Neural progenitor cell (in vitro differentiated cells): ENCODE measurements at places on chromosomes 1 and 21.

DNA sequence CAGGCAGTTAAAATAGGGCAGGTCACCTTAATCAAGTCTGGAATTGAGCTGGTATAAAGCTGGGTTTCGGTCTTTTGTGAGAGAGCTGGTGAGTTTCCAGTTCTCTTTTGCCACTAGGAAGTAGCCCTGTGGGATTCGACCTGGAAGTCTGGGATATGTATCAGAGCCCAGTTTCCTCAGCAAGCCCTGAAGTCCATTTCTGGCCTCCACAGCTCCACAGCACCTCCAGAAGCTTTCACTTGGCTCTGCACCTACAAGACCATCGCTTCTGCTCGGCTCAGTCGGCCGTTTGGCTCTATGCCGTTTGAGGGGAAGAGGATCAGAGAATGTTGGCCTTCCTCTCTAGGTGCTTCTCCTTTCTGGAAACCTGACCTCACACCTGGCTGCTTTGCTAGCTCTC, 148.0 kb downstream of the GALNT2 start:
- peak; percentile 52 for DNase-seq

GRCh38 chr1:63621698-63622097, 28.5 kb downstream of the PGM1 start:
- no peak for DNase-seq

- DNase-seq: no peak
Measured at GRCh38 chr1:15063346-15063745, 90.2 kb upstream of the TMEM51 start.

DNA sequence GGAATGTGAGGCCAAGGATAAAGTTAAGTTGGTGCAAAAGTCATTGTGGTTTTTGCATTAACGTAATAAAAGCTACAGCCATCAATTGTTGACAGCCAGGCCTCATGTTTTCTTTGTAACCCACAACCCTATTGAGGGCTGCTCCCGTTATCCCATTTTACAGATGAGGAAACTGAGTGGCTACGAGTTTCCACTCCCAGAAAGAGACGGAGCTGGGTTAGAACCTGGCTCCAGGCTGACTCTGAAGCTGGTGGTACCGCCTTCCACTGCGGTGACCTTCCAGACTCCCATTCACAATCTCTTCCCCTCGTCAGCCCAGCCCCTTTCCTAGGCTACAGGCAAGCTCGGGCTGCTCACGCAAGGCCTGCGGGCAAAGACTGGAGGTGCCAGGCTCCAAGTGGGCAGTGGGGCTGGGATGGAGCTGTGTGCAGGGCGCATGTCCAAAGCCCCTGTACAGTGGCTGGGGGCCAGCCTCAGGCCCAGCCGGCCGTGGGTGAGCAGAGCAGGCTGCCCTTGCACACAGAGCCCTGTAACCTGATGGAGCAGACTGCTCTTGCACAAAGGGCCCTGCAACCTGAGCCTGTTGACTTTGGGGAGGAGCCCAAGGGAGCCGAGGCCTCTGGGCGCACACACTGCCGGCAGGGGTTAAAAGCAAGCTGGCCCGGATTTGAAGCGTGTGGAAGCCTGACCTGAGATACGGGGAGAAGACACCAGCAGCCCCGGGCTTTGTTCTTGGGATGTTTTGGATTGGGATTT, 97.4 kb upstream of the TMPRSS2 start:
- peak; percentile 37 for DNase-seq

GRCh38 chr1:64167176-64167575, 36.2 kb upstream of the UBE2U start:
- no peak for DNase-seq

GRCh38 chr1:24735509-24736375, 9.5 kb upstream of the CLIC4 start:
- peak; percentile 61 for DNase-seq

DNA sequence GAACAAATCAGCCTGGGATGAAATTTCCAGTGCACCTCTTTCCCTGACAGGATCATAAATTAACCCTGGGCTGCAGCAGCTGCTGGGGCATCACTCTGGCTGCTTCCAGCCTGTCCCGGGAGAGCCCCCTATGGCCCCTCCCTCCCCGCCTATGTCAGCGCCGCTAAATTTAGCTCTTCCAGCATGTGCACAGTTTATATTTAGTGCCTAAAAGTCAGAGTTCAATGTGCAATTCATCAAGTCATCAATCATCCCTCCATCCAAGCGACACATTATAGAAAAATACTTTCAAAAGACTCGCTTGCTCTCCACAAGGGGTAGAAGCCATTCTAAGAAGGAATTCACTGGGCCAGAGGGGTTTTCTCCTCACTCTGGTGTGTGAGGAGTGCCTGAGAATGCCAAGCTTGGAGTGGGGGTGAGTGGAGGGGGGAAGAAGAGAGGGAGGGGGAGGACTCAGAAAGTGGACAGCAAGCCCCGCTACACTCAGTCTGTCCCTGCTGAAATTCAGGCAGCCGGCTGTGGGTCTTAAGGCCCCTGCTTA, 37.4 kb downstream of the XCL1 start:
- DNase-seq: peak; percentile 40

GRCh38 chr1:41874903-41875411, 43.8 kb downstream of the HIVEP3 start:
- DNase-seq: peak; percentile 34

- no peak for DNase-seq
Measured at GRCh38 chr1:43065616-43066399, 106.3 kb downstream of the EBNA1BP2 start.

- DNase-seq: no peak
Measured at GRCh38 chr1:153428791-153429190, 12.5 kb downstream of the S100A7A start.

- DNase-seq: peak; percentile 96
Measured at GRCh38 chr1:180923021-180923841, 10.5 kb downstream of the KIAA1614 start.

DNA sequence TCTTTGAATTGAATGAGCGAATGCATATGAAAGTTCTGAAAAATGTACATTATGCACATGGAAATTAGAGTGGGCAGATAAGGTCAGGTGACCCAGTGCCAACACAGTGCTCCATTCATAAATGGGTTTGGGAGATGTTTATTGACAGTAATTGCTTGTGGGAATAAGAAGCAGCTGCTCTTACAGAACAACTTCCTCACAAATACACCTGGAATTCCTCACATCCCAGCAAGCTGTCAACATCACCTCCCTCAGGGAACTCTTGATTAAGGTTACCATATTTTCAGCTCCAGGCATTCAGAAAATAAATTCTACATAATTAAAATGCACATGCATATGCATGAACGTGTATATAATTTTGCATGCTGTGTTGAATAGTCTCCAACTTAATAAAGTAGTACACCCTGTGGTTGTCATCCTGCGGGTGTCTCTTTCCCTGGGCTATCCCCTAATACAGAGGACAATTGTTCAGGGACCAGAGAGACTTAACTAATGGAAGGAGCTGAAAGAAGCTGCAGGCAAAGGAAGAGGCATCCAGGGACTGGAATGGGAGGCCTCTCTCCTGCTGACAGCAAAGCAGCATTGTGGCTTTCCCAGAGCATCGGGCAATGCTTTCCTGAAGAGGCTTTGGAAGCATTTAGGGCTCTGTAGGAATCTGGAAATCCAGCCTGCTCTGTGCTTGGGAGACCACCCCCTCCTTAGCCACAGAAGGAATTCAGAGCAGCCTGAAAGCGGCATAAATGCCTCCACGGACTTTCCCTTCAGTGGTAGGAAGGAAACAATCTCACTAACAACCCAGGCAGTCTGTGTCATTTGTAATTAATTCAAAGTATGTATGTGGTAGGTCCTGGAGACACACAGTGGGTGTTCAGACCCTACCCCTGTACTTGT, 55.2 kb upstream of the GNG12 start:
- peak; percentile 81 for DNase-seq

DNA sequence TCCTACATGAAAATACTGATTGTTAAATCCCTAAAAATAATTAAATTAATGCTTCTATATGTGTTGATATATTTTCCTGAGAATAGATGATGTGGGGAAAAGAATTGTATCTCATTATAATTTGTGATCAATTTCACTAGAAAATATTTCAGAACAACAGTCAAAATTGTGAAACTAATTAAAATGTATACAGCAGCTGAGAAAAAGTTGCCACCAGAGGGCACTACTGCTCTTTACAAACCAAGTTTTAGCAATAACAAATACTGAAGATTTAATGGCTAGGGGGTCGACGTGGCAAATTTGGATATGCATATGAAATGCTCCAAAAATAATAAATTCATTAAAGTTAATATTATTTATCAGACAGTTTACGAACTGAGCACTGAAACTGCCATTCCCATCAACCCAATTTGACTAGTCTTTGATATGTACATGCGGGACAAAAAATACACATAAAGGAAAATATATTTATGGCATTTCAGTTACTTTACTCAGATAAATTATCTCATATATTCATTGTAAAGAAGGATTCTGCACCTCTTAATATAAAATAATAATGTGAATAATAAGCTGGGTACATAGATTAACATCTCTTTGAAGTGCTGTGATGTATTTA, 96.3 kb upstream of the TMPRSS15 start:
- peak; percentile 73 for DNase-seq
